Osteocyte (in vitro differentiated cells): ENCODE measurements at places on chromosomes 4 and X.
A peak's percentile ranks its signal among the peaks of the same experiment; 100 is the strongest.

- DNase-seq = no peak
- no peaks in the 10 kb centered on the region for H3K4me1 ChIP-seq
- H3K27me3 ChIP-seq = no peaks in the 10 kb centered on the region
- H3K27ac ChIP-seq = no peak overlapping the region
- H3K36me3 ChIP-seq = no peaks in the 10 kb centered on the region
- H3K4me3 ChIP-seq = no peak overlapping the region
Measured at GRCh38 chr4:11440481-11441193, 11.9 kb upstream of the HS3ST1 start.

DNA sequence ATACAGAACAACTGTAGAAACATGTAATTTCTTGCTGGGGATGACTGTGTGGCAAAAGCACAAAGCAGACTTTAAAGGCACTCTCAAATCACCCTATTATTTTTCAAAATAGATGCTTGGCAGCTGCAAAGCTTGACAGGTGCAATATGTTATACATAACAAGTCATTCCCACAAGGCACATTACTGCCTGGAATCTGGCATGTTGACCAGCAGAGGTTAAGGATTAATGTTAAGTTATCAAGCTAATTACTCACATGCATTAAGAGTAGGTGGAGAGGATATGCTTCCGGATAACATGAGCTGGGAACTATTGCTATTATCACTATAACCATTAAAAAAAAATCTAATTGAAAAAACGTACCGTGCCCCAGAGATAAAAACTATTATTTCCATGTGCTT, 17.8 kb downstream of the ANOS1 start:
- DNase-seq = no peak
- H3K27me3 ChIP-seq = no peaks in the 10 kb centered on the region
- no peaks in the 10 kb centered on the region for H3K36me3 ChIP-seq
- H3K27ac ChIP-seq = no peak overlapping the region
- no peak overlapping the region for H3K4me3 ChIP-seq

DNA sequence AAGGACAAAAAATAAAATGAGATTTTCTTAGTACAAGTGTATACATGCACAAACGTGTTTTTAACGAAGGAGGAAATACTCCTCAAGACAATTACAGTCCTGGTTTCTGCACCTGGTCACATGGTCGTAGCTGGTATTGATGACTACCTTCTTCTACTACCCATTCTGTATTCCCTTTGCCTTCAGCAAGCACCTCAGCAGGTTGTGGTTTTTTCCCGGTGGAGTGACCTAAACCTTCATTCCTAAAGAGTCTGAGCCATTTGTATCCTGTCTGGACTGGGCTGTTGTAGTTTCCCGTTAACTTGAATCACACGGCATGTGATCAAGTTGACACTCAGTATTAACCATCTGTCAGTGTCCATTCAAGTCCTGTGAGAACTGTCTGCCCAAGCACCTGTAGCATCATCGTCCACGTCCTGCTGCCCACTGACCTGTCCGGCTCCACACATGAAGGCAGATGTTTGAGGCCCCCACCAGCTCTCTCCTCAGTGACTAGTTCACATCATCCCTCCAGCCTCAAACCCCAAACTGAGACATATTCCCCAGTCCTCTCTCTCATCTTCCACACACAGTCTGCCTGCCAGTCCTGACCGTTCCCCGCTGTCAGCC, 31.1 kb upstream of the TBC1D14 start:
- H3K27me3 ChIP-seq = no peaks in the 10 kb centered on the region
- H3K36me3 ChIP-seq = peaks cover 50% of the 10 kb centered on the region
- H3K4me3 ChIP-seq = no peak overlapping the region
- H3K27ac ChIP-seq = no peak overlapping the region
- peaks cover 11% of the 10 kb centered on the region for H3K4me1 ChIP-seq

DNA sequence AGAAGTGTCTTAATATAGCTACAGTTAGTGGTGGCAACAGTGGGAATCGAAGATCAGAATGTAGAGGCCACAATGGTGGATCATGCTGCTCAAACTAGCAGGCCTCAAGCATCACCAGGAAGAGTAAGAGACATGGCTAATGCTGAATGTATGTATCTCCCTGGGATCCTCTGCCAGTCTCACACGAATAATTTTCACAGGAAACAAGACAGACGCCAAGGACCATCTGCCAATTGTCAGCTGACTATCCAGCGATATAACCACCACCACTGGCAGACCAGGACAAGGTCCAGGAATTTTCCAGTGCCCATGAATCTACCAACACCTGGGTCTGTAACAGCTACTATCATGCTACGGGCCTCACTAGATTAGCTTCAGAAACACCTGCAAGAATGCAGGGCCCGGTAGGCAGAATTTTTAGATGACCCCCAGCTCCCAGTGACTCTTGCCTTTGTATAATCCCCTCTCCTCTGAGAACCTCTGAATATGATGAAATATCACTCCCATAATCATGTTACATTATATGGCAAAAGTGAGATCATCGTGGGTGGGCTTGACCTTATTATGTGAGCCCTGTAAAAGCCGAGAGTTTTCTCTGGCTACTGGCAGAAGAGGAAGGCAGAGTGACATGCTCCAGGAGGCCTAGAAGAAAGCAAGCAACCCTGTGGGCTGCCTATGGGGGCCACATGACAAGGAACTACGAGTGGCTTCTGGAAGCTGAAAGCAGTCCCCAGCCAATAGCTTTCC, 429.8 kb downstream of the BCOR start:
- no peak overlapping the region for H3K27ac ChIP-seq
- no peaks in the 10 kb centered on the region for H3K36me3 ChIP-seq
- H3K4me3 ChIP-seq = no peak overlapping the region
- peaks cover 11% of the 10 kb centered on the region for H3K4me1 ChIP-seq

DNA sequence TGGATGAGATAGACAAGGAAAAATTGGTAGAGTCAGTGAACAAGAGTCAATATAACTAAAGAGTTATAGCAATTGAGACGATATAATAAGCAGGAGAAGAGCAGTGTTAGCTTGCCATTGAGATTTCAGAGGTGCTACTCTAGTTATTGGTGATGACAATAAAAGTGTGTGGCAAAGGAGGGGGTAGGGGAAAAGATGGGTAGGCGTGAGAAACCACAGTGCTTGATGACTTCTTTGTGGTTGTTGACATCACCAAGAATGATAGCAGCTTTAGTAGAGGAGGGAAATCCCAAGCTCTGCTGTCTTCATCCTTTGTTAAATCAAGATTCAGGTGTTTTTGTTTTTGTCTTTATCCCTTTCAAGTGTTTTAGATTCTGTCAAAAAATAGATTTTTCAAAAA, 179.9 kb upstream of the PPP3CA start:
- no peak overlapping the region for H3K27ac ChIP-seq
- H3K4me3 ChIP-seq = no peak overlapping the region
- no peak for DNase-seq

GRCh38 chr4:150302553-150302952, 224.3 kb downstream of the DCLK2 start:
- H3K27ac ChIP-seq = peak overlapping the region; percentile 54
- H3K36me3 ChIP-seq = no peaks in the 10 kb centered on the region
- H3K4me1 ChIP-seq = peaks cover 60% of the 10 kb centered on the region
- no peak overlapping the region for H3K4me3 ChIP-seq
- no peaks in the 10 kb centered on the region for H3K27me3 ChIP-seq

GRCh38 chr4:21869978-21870745, 78.4 kb downstream of the KCNIP4 start:
- H3K27ac ChIP-seq = no peak overlapping the region
- no peak for DNase-seq
- no peak overlapping the region for H3K4me3 ChIP-seq
- no peaks in the 10 kb centered on the region for H3K36me3 ChIP-seq
- peaks cover under 1% of the 10 kb centered on the region for H3K27me3 ChIP-seq
- H3K4me1 ChIP-seq = no peaks in the 10 kb centered on the region

DNA sequence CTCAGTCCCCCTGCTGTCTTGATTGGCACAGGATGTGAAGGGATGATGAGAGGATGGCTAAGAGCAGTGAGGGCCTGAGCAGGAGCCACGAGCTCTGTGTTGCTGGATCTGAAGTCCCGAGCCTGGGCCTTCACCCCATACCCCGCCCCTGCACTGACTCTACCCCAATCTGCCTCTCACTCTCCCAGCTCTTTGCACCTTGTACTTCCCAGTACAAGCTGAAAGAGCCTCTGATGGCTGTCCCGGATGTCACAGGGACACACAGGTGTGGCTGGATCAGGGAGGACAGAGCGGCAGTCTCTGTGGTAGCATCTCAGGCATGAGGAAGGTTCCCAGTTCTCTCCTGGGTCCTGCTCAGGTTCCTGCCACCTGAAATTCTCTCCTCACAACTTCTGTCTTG, 103.6 kb downstream of the CHIC2 start:
- H3K27me3 ChIP-seq = no peaks in the 10 kb centered on the region
- no peak overlapping the region for H3K4me3 ChIP-seq
- no peak for DNase-seq
- no peaks in the 10 kb centered on the region for H3K36me3 ChIP-seq
- H3K27ac ChIP-seq = no peak overlapping the region

- peaks cover 5% of the 10 kb centered on the region for H3K36me3 ChIP-seq
- H3K27me3 ChIP-seq = no peaks in the 10 kb centered on the region
- no peak overlapping the region for H3K4me3 ChIP-seq
- H3K4me1 ChIP-seq = peaks cover 9% of the 10 kb centered on the region
- DNase-seq = no peak
Measured at GRCh38 chrX:48939524-48940228, 17.7 kb downstream of the OTUD5 start.

DNA sequence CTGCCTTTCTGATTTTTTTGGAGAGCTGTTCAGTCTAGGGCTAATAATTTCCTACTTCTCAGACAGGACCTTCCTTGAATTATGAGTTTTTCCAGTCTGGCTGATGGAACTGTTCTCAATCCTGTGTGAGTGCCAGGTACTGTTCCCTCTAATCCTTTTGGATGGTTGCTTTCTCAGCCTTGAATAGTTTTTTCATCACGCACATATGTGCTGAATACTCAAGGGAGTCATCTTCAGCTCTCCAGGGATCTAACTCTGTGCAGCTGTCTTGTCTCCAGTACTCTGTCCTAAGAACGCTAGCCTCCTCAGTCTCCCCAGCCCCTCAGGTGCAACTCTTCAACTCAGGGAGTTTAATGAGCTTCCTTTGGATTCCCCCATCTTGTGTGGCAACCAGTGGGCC, 93.2 kb downstream of the GASK1B start:
- DNase-seq = no peak
- H3K27me3 ChIP-seq = no peaks in the 10 kb centered on the region
- H3K4me1 ChIP-seq = peaks cover 14% of the 10 kb centered on the region
- no peak overlapping the region for H3K27ac ChIP-seq
- H3K36me3 ChIP-seq = no peaks in the 10 kb centered on the region

DNA sequence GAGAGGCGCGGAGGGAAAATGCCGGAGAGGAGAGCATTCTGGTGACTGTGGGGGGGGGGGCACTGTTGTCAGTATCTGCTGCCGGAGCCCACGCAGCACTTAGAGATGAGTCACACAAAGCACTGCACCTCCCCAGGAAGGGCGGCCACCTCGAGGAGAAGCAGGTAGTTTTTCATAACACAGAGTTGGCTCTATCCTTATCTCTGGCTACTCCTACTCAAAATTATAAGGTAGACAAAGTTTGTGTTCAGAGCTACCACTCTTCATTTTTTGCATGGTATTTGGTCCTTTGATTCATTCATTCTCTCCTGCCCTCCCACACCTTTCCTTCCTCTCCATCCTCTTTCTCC, 76.2 kb upstream of the SCOC start:
- H3K4me1 ChIP-seq = peaks cover 23% of the 10 kb centered on the region
- no peaks in the 10 kb centered on the region for H3K36me3 ChIP-seq
- no peak overlapping the region for H3K4me3 ChIP-seq
- H3K27ac ChIP-seq = no peak overlapping the region
- DNase-seq = no peak

DNA sequence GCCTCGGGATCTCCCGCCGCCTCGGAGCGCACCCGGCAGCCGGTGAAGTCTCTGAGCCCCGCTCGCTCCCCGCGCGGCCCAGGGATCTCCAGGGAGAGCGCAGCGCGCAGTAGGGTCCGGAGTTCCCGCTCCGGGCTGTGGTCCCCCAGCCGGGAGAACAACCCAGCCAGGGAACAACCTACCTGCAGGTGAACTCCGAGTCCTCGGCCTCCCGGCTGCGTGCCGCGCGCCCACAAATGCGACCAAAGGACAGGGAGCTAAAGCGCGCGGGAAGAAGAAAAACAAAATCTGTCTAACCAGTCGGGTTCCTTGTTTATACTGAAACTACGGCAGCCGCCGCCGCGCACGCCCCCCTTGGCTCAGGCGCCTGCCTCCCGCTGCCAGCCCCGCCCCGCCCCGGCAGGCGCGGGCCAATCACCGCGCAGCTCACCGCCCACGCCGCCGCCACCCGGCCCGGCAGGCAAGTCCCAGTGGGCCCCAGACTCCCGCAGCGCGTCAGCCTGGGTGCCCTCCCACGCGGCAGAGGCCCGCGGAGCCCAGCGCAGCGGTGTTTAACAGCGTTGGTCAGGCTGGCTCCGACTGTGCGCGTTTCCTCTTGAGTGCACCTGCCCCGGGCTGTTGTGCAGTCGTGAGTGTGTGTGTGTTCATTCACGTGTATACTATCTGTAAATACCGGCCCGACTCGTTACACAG, at the start of gene RASGEF1B:
Gene RASGEF1B, minus strand, starts transcription at position 320 of the 693 bp plus-strand sequence. CDS start 12,399 bp downstream, outside the sequence.
- H3K27ac ChIP-seq = no peak within 1 kb of the TSS
- peak within 1 kb of the TSS; percentile 77 for H3K4me3 ChIP-seq
- H3K4me1 ChIP-seq = peaks cover 10% of the 10 kb centered on the region
- peaks cover 64% of the 10 kb centered on the region for H3K27me3 ChIP-seq
- no peaks in the 10 kb centered on the region for H3K36me3 ChIP-seq

DNA sequence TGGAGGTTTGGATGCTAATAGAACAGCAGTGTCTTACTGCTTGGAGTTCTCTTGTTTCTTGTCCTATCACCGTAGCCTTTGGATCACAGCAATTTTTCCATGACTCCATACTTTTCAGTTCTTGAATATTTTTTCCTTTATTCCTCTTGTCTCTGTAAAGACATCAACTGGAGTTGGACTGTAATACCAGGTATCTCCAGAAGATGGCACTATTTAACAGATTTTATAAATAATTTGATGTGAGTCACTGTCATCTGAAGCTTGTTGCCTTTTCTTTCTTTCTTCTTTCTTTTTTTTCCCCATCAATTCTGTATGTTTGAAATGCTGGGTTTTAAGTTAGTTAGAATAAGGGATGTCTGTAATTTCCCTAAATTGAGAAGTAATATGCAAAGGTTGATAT, 24.1 kb downstream of the HPRT1 start:
- H3K4me1 ChIP-seq = no peaks in the 10 kb centered on the region
- H3K27me3 ChIP-seq = no peaks in the 10 kb centered on the region
- no peak overlapping the region for H3K27ac ChIP-seq
- no peak for DNase-seq
- no peak overlapping the region for H3K4me3 ChIP-seq

DNA sequence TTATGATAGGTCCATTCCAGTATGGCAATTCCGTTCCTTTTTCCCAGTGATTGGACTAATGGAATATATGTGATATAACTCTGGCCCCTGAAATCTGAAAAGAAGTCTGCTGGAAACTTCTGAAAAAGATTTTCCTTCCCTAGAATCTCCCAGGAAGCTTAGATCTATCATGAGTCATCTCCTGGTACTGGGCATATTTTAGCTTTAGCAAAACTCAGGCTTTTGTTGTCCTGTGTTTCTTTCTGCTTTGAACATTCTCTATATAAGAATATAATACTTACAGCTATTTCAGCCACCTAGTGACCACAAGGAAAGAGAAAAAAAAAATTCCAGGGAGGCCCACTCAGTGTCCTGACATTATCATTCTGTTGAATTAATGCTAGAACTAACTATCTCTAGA, 597.2 kb upstream of the GRIA3 start:
- H3K36me3 ChIP-seq = no peaks in the 10 kb centered on the region
- no peaks in the 10 kb centered on the region for H3K4me1 ChIP-seq
- H3K27me3 ChIP-seq = no peaks in the 10 kb centered on the region
- DNase-seq = no peak
- no peak overlapping the region for H3K27ac ChIP-seq
